ENCODE measurements at places on chromosomes 12 and 14. TPM values are rescaled to one million over a fixed set of nuclear protein-coding genes. Genes with fewer than 3 reads are reported as not detected.

The HRK gene
- total RNA-seq: 0.10 TPM

The SYCP3 gene
- total RNA-seq: not detected

The RTN1 gene
- total RNA-seq: 2.1 TPM

The CLEC12A gene
- not detected for total RNA-seq

DNA sequence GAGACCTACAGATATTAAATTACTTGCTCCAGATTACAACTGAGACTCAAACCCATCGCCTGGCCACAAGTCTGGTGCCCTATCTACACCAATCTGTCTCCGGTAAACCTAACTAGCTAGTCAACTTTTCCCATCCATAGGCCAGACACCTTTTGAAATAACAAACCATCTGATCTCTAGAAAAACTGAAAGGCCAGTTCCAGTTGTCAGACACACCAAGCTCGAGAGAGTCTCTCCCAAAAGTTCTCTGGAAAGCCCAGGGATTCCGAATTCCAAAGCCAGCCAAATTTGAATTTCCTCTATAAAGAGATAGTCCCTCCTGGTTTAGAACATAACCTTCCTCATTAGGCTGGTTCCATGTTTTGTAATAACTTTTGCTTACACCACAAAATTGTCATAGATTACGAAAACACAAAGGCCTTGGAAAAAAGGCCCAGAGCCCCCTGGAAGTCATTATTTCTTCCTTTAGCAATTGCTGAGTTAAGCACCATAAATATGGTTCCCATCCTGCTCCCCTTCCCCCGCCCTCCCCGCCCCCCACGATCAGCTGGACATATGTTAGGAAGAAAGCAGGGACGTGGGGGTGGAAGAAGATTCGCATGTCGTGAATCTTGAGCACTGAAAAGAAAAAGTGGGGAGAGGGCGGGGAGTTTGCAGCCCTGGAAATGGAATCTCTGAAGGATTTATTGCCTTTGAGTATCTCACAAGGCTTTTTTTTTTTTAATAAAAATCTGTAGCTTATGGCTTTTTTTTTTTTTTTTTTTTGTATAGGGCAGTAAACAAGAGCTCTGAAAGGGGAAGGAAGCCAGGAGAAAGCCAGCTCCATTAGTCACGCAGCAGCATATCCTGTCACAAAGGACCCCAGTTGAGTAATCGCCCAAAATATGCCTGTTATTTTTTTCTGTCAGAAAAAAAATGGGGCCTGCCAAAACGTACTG, 110.4 kb downstream of the ZFP36L1 start:
- no peak for DNase-seq
- peaks cover 8% of the 10 kb centered on the region for H3K27me3 ChIP-seq
- peak overlapping the region; percentile 95 for H3K27ac ChIP-seq
- peaks cover 7% of the 10 kb centered on the region for H3K36me3 ChIP-seq
- H3K4me1 ChIP-seq: peaks cover 47% of the 10 kb centered on the region

DNA sequence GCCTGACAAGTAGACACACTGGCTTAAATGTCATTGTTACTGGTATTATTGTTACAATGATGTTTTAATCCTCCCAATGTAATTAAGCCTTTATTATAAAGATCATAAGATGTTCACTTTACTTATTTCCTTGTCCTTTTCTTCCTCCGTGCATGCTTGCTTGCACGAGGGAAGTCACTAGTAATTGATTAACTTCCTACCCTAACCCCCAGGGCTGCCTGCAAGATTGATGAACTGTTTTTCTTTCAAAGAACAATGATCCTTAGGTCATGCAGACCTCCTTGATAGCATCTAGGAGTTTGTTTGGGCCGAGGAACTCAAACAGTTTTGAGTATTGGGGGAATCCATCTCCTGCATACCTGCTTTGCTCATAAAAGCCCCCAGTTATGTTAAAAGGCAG, 43.0 kb downstream of the GLRX5 start:
- no peak for DNase-seq
- H3K27me3 ChIP-seq: no peaks in the 10 kb centered on the region
- no peaks in the 10 kb centered on the region for H3K36me3 ChIP-seq
- H3K27ac ChIP-seq: no peak overlapping the region

DNA sequence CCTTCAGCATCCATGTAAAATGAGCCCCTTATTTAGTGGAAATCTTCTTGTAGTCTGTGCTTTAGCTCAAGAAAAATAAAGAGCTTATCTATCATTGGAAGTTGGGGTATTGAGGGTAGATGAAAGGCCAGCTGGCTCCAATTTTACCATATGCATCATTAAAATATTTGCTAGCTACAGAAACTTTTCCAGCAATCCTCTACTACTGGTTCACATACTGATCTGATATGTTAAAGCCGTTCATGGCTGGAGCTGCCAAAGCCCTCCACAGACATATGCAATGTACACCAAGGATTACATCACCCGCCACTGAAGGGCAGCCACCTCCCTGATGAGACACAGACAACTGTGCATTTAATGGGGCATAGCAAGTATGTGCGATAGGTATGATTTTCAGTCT, 1205.3 kb downstream of the GALC start:
- DNase-seq: no peak
- no peak overlapping the region for H3K4me3 ChIP-seq
- no peaks in the 10 kb centered on the region for H3K36me3 ChIP-seq

DNA sequence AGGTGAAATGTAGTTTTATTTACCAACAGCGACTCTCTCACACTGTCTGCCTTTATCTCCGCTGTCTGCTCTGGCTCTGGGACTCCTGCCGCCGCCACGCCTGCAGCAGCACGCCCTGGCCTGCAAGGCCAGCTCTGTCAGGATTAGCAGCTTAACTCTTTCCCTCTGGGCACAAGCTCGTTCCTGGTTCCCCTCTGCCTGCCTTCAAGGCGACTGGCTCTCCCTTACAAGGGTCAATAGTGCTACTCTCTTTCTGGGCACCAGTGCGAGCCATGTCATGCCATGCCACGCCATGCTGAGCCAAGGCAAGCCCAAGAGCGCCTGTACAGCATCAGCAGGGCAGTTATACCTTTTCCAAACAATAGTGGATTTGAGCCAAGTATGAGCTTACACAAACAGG, 3.6 kb upstream of the CLEC2B start:
- H3K4me3 ChIP-seq: no peak overlapping the region
- no peaks in the 10 kb centered on the region for H3K36me3 ChIP-seq
- H3K4me1 ChIP-seq: peaks cover 6% of the 10 kb centered on the region

DNA sequence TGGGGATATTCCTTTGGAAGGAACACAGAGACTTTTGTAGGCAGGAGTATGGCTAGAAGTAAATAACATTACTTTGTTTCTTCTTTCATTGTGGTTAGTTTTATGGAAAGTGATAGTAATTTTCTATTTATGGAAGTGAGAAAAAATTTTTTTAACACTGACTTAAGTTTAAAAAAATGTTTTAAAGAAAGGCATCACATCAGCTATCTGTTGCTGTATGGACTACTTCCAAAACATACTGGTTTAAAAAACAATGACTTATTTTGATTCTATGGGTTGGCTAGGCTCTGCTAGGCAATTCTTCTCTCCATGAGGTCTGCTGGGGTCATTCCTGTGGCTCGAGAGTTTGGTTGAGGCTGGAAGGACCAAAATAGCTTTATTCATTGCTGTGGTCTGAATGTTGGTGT, 31.7 kb upstream of the SLC38A2 start:
- no peaks in the 10 kb centered on the region for H3K36me3 ChIP-seq
- no peak overlapping the region for H3K4me3 ChIP-seq
- H3K27me3 ChIP-seq: peaks cover 1% of the 10 kb centered on the region

DNA sequence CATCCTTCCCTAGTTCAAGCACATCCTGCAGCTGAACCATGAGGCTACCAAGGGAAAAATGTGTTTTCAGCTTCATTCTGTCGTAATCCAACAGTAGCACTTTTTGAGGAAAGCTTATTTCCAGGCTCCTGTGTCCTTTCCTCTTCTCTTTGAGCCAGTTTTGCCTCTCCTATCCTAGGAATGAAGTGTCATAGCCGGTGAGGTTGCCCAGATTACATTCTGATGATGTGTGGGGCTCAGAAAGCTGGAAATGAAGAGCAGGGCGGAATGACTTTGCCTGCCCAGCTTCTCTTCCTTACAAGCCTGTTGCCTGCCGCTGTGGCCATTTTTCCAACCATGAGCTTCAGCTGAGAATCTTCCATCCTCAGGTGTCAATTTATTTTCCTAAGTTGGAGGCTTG, 381.8 kb downstream of the NUAK1 start:
- H3K27ac ChIP-seq: no peak overlapping the region
- H3K36me3 ChIP-seq: no peaks in the 10 kb centered on the region
- H3K4me3 ChIP-seq: no peak overlapping the region
- no peak for DNase-seq
- peaks cover 3% of the 10 kb centered on the region for H3K27me3 ChIP-seq
- peaks cover 3% of the 10 kb centered on the region for H3K4me1 ChIP-seq

DNA sequence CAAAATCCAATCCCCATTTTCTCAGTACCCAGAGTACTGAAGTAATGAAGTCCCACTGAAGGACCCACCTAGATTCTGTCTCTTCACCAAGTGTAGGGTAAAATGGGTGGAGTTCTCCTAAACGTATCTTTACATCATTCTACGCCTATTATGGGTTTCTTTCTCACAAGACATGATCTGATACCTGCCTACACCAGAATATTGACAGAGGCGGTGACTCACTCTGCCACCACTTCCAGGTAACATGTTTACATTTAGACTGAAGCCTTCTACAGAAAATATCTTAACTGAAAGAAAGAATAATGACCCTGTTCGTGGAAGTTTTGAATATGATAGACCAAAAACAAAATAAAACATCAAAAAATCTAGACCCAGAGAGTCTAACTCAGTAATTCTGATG, 89.8 kb downstream of the BTG1 start:
- DNase-seq: no peak
- no peaks in the 10 kb centered on the region for H3K4me1 ChIP-seq
- no peaks in the 10 kb centered on the region for H3K36me3 ChIP-seq

DNA sequence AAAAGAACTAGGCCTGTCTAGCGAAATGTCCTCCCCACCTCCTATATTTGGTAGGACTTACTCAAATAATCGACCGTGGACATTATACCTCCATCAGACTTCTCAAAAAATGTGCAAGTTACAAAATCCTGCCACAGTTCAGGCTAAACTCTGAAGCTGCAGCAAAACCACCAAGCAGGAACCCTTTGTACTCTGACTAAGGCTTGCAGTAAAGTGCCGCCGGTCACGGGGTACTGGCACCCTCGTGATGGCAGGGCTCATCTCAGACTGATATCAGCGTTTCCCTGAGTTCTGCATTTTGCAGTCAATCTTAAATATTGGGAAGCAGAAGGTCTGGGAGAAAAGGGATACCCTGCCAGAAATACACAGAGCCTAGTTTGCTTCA, 17.1 kb downstream of the SLC11A2 start:
- no peak overlapping the region for H3K27ac ChIP-seq
- peaks cover 4% of the 10 kb centered on the region for H3K4me1 ChIP-seq
- no peaks in the 10 kb centered on the region for H3K36me3 ChIP-seq
- no peak for DNase-seq
- no peak overlapping the region for H3K4me3 ChIP-seq

GRCh38 chr12:103093499-103094106, 136.1 kb downstream of the ASCL1 start:
- H3K4me3 ChIP-seq: no peak overlapping the region
- no peak for DNase-seq
- H3K4me1 ChIP-seq: peaks cover 19% of the 10 kb centered on the region

GRCh38 chr14:57712102-57712501, 153.8 kb downstream of the SLC35F4 start:
- H3K4me3 ChIP-seq: no peak overlapping the region
- H3K27ac ChIP-seq: no peak overlapping the region
- no peaks in the 10 kb centered on the region for H3K36me3 ChIP-seq
- DNase-seq: no peak
- no peaks in the 10 kb centered on the region for H3K27me3 ChIP-seq
